ENCODE measurements at places on chromosomes 6 and 20. TPM values are rescaled to one million over a fixed set of nuclear protein-coding genes. Genes with fewer than 3 reads are reported as not detected.
A peak's percentile ranks its signal among the peaks of the same experiment; 100 is the strongest.

LY6G6F gene
- not detected for total RNA-seq

BMP5 gene
- 0.99 TPM for total RNA-seq

CNR1 gene
- 2.6 TPM for total RNA-seq

PSORS1C1 gene
- 1.6 TPM for total RNA-seq

- H3K27ac ChIP-seq = no peak overlapping the region
- H3K4me1 ChIP-seq = peaks cover 47% of the 10 kb centered on the region
- no peaks in the 10 kb centered on the region for H3K27me3 ChIP-seq
- H3K4me3 ChIP-seq = no peak overlapping the region
- H3K36me3 ChIP-seq = no peaks in the 10 kb centered on the region
- no peak for DNase-seq
Measured at GRCh38 chr20:44886828-44887227, 1.3 kb downstream of the YWHAB start.

GRCh38 chr6:166258854-166259276 lies 49.3 kb downstream of the PRR18 start:
- DNase-seq = no peak
- no peaks in the 10 kb centered on the region for H3K27me3 ChIP-seq
- H3K4me3 ChIP-seq = no peak overlapping the region

- DNase-seq = peak; percentile 72
- H3K4me1 ChIP-seq = peaks cover 11% of the 10 kb centered on the region
- H3K27me3 ChIP-seq = no peaks in the 10 kb centered on the region
Measured at GRCh38 chr20:25508083-25508770, 77.1 kb downstream of the NINL start.

- H3K27ac ChIP-seq = no peak overlapping the region
- no peak for DNase-seq
- H3K4me3 ChIP-seq = no peak overlapping the region
- H3K27me3 ChIP-seq = no peaks in the 10 kb centered on the region
- H3K4me1 ChIP-seq = peaks cover 11% of the 10 kb centered on the region
- H3K36me3 ChIP-seq = no peaks in the 10 kb centered on the region
Measured at GRCh38 chr6:150202404-150202803, 59.6 kb downstream of the PPP1R14C start.

- no peaks in the 10 kb centered on the region for H3K4me1 ChIP-seq
- no peak for DNase-seq
- no peaks in the 10 kb centered on the region for H3K36me3 ChIP-seq
- no peak overlapping the region for H3K4me3 ChIP-seq
- H3K27me3 ChIP-seq = no peaks in the 10 kb centered on the region
- H3K27ac ChIP-seq = no peak overlapping the region
Measured at GRCh38 chr6:38034274-38034914, 214.9 kb downstream of the ZFAND3 start.

GRCh38 chr6:151544453-151544852 lies 50.6 kb downstream of the CCDC170 start:
- no peaks in the 10 kb centered on the region for H3K4me1 ChIP-seq
- DNase-seq = no peak
- no peaks in the 10 kb centered on the region for H3K27me3 ChIP-seq
- H3K36me3 ChIP-seq = no peaks in the 10 kb centered on the region

DNA sequence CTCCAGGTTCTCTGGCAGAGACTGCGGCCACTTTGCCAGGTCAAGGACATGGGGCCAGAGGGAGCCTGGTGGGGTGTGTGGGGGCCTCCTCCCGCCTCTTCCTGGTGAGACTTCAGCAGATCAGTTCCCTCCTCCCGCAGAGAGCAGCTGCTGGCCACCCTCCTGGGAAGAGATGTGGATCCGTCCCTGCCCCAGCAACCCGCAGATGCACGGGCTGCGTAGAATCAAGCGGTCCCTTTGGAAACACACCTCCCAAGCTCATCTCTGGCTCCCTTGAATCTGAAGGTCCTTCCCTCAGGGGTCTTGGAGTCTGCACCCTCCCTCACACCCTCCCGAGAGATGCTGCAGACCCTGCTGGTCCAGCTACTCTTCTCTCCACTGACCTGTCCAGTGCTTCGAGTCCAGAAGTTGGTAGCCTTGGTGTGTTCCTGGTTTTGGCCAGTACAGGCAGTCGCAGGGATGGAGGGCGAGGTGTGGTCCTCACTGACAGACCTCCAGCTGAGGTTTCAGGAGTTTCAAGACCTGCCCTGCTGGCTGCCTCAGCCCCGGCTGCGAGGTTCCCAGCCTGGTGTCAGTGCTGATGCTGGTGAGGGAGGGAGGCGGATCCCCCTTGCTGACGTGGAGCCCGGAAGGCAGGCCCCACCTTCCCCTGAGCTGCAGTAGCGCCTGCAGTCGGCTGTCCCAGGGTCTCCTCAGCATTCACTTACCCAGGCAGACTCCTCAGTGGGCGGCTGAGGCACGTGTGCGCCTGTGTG lies at the start of gene NPBWR2:
Gene NPBWR2, minus strand, starts transcription at position 585 of the 755 bp plus-strand sequence. CDS start 734 bp downstream, outside the sequence.
- no peaks in the 10 kb centered on the region for H3K27me3 ChIP-seq
- H3K4me1 ChIP-seq = peaks cover 7% of the 10 kb centered on the region
- no peaks in the 10 kb centered on the region for H3K36me3 ChIP-seq
- no peak within 1 kb of the TSS for H3K27ac ChIP-seq

All from body of pancreas (tissue), 4 donors.